ENCODE measurements at places on chromosomes 5 and 9. TPM values are rescaled to one million over a fixed set of nuclear protein-coding genes. Genes with fewer than 3 reads are reported as not detected.

The PCDHB5 gene
- not detected for total RNA-seq

The GPRIN1 gene
- 8.7 TPM for total RNA-seq

The FTMT gene
- total RNA-seq, result not detected

The FOXD4L3 gene
- total RNA-seq, result not detected

The FRMD3 gene
- total RNA-seq, result 0.23 TPM

The OR13C9 gene
- not detected for total RNA-seq

The GABBR2 gene
- total RNA-seq, result not detected

Data from hair follicular keratinocyte (primary cell).